Activated CD8-positive, alpha-beta T cell treated with anti-CD3 and anti-CD28 coated beads for 36 hours (primary cell): ENCODE measurements at places on chromosomes 5 and 9. TPM values are rescaled to one million over a fixed set of nuclear protein-coding genes. Genes with fewer than 3 reads are reported as not detected.
A peak's percentile ranks its signal among the peaks of the same experiment; 100 is the strongest.

PCDHA7 gene
- not detected for total RNA-seq

DMRT3 gene
- not detected for total RNA-seq

DNA sequence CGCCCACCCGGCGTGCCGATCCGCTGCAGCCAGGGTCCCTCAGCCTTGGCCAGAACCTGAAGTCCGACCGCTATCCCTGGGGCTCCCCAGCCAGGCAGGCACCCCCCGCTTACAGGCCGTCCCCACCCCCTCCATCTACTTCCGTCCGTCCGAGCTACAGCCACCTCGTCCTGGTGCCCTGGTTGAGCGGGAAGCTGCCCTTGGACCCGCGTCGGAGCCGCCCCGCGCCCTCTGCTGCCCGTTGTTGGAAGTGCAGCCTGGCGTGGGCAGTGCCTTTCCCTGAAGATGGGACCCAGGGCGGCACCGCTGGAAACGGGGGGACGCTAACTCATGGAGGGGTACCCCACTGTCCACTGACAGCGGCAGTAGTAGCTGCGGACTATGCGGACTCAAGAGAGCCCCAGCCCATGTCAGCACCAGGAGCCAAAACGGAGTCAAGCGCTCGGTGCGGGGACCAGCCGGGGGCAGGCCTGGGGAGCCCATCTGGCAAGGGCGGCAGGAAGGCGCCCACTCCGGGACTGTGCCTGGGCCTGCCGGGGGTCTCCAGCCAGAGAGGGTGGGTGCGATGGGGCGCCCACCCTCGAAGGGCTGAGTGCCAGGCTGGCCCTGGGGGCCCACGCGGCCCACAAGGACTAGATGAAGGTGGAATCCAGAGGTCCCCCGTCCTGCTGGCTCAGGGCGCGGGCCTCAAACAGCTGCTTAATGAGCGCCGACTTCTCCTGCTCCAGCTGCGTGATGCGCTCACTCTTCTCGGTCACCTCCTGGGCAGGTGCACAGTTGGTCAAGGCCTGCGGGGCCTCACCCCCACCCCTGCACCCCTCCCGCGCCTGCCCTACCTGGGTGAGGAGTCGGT, 6.1 kb downstream of the SAPCD2 start:
- H3K4me1 ChIP-seq: peaks cover 7% of the 10 kb centered on the region
- peak; percentile 68 for DNase-seq
- no peak overlapping the region for H3K27ac ChIP-seq
- no peak overlapping the region for H3K4me3 ChIP-seq
- H3K36me3 ChIP-seq: peaks cover 3% of the 10 kb centered on the region
- peaks cover 1% of the 10 kb centered on the region for H3K27me3 ChIP-seq

- H3K36me3 ChIP-seq: peaks cover 60% of the 10 kb centered on the region
- no peak for DNase-seq
- no peak overlapping the region for H3K4me3 ChIP-seq
- peak overlapping the region; percentile 8 for H3K27ac ChIP-seq
Measured at GRCh38 chr9:120857481-120857880, 14.8 kb upstream of the PSMD5 start.

GRCh38 chr5:53445569-53445968, 34.9 kb upstream of the FST start:
- no peak for DNase-seq
- peaks cover 13% of the 10 kb centered on the region for H3K27me3 ChIP-seq
- H3K36me3 ChIP-seq: no peaks in the 10 kb centered on the region
- H3K27ac ChIP-seq: no peak overlapping the region
- no peak overlapping the region for H3K4me3 ChIP-seq

GRCh38 chr5:127941646-127942045, 141.9 kb upstream of the SLC12A2 start:
- no peak overlapping the region for H3K4me3 ChIP-seq

DNA sequence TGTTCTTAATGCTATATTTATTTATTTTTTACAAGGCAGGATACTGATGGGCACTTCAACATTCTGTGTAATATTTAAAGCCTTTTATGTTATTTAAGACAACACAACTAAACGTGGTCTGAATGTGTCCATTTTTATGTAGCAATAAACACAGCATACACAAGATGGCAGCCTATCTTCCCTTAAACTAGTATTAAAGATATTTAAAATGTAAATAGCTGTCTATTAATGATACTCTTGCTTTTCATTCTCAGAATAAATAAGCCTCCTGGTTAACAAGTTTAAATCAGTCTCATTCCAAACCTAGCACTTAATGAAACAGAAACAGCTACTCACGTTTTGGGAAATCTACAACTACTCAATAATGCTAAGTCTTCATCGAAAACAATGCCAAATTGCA, 315.7 kb downstream of the MCTP1 start:
- H3K27me3 ChIP-seq: no peaks in the 10 kb centered on the region
- no peak overlapping the region for H3K4me3 ChIP-seq
- no peaks in the 10 kb centered on the region for H3K36me3 ChIP-seq
- DNase-seq: no peak
- no peaks in the 10 kb centered on the region for H3K4me1 ChIP-seq
- no peak overlapping the region for H3K27ac ChIP-seq
